ENCODE measurements at places on chromosomes 13 and 19.

DNA sequence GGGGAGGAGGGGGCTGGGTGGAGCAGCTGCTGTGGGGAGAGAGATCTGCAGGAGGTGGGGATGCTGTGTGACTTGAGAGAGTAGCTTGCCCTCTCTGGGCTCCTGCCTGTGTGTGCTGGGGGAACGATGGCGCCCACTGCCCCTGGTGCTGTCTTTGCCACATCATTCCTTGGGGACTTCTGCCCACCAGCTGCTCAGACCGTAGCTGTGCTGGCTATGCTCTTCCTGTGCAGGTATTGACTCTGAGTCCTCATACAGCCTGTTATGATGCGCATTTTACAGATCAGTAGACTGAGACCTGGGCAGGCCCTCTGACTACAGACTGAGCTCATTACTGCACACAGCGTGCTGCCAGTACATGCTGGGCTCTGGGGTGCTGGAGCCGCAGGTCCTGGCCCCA lies 51.1 kb downstream of the DNM2 start:
- DNase-seq: no peak

GRCh38 chr19:2345794-2346663 lies 14.0 kb upstream of the TMPRSS9 start:
- peak; percentile 71 for DNase-seq

DNA sequence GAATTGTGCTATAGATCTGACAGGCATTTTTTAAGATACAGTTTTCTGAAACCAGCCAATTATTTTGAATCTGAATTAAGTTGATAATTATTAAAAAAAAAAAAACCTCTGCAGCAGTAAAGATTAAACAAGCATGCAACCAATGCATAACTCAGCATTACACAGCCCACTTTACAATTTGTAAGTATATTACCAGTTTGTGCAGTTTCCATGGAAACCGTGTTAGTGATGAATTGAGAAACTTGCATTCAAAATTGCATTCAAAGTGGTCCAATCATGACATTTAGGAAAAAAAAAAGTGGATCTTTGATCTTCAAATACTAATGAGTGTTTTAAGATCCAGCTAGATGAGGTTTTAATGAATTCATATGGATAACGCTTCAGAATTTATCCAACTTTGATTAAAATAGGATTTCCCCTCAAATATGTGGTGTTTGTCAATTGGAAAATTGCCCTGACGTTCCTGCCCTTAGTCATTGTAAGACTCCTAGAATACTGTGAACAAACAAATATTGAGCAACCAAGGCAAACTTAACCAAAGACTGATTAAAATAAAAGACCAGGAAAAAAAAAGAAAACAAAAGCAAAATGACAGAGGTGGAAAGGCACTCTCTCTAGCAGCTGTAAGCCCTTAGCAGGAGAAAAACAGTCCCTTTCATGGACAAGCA lies 314.8 kb upstream of the MAB21L1 start:
- DNase-seq: no peak

GRCh38 chr13:78609464-78610205 lies 6.3 kb upstream of the POU4F1 start:
- no peak for DNase-seq

- DNase-seq: peak; percentile 28
Measured at GRCh38 chr13:106151056-106151699, 384.3 kb downstream of the EFNB2 start.

DNA sequence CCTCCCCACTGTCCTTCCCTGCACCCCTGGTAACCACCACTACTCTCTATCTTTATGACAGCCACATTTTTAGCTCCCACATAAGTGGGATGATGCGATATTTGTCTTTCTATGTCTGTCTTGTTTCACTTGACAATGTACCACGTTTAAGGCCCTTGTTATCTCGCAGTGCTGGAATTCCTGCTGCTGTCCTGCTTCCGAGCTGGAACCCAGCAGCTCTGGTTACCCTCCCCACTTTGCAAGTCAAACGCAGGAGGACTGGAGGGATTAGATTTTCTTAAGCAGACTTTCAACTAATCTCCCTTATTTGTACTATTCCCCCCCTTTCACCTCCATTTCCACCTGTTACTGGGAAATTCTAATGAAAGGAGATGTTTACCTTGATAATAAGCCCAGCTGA lies 59.1 kb upstream of the PDX1 start:
- DNase-seq: no peak

- peak; percentile 37 for DNase-seq
Measured at GRCh38 chr13:51324714-51325420, 14.6 kb upstream of the SERPINE3 start.

DNA sequence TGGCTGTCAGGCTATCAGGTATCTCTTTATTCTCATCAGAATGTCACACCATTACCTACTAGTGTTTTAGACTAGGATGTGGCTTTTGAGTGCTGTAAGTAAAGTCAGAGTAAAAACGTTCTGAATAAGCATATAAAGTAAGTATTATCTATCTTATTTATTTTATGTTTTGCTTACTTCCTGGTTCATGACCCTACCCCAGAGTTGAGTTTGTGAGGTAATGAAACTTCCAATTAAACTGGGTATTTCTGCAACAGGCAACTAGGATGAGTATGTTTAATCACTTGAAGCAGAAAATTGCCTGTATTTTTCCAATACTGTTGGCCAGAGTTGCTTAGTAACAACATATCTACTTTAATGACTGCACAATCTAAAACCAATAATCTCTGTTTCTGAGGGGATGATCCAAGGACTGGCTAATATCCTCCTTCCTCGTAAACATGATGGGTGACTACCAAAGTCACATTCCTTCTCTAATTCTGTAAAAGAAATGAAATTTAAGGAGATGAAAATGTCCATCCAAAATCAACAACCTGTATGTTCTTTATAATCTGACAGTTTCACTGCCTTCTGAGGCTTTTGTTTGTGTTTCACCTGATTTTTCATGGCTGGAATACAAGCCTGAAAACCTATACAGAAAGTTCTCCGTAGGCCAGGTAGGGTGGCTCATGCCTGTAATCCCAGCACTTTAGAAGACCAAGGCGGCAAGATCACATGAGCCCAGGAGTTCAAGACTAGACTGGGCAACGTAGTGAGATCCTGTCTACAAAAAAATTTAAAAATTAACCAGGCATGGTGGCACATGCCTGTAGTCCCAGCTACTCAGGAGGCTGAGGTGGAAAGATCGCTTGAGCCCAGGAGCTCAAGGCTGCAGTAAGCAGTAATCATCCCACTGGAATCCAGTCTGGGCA lies 83.1 kb downstream of the ABCC4 start:
- no peak for DNase-seq

GRCh38 chr19:1073063-1073955 lies 6.3 kb downstream of the ARHGAP45 start:
- DNase-seq: no peak

GRCh38 chr19:35657904-35658700 lies 8.2 kb upstream of the UPK1A start:
- DNase-seq: peak; percentile 14

All from iPS-NIHi11 (cell line).